NCI-H1417 (cell line): ENCODE measurements at places on chromosomes 12 and 14.
A peak's percentile ranks its signal among the peaks of the same experiment; 100 is the strongest.

DNA sequence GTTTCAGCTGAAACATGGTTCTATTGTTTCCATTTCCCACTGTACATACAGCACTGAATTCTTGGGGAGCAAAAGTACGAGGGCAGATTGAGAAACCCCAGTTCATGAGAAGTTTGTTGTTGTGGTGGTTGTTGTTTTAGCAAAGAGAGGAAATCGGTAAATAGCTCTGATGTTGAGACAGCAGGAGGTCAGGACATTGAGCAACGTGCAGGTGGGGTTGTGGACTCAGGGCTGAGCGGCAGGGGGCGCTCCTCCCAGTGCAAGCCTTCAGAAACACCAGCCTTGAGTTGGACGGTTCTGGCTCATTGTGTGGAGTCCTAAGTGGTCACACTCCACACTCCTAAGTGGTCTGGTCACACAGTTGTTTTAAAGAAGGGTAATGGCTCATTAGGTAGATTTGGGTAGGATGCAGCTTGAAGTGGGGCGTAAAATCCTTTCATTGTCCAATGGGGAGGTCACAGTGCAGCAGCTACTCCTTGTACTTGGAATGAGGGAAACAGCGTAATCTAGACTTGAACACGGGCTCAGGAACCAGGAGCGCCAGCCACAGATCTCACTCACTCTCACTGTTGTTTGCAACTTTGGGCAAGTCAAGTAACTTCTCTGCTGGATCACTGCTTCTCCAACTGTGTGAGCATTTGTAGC, 14.5 kb upstream of the PWP1 start:
- peak; percentile 71 for DNase-seq

GRCh38 chr14:83140756-83141155, 1607.1 kb upstream of the SEL1L start:
- no peak for DNase-seq

DNA sequence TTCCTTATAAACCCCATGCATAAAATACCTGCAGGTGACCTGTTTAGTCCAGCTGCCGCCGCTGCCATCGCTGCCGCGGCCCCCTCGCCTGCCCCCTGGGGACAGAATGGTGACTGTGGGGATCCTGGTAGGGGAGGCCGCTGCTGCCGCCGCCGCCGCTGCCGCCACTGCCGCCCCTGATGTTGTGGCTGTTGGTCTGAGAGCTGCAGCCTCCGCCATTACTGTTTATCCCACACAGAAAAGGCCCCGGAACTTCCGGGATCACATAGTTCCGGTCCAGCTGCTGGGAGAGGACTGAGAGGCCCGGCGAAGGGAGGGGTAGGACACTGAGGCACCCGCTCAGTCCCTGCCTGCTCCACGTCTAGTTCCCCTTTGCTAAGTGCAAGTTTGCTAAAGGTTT, 244.9 kb downstream of the C12orf50 start:
- no peak for DNase-seq

DNA sequence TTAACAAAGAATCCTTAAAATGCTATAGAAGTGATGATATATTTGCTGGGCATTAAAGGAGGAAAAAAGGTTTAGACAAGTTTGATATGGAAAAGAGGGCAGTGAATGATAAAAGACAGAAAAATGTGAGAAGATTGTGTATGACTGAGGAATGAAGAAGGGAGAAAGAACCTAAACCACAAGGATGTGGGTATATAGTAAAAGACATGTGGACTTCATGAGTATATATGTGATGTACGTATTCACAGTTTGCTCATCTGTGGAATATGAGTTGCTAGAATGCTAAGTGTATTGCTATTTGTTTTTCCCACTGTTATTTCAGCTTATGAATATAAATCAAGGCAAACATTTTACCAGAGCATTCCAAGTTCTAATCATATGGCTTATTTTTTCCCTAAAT, 2.1 kb upstream of the SLC16A7 start:
- no peak for DNase-seq

GRCh38 chr14:100422556-100423316, 99.6 kb downstream of the SLC25A47 start:
- DNase-seq: no peak

DNA sequence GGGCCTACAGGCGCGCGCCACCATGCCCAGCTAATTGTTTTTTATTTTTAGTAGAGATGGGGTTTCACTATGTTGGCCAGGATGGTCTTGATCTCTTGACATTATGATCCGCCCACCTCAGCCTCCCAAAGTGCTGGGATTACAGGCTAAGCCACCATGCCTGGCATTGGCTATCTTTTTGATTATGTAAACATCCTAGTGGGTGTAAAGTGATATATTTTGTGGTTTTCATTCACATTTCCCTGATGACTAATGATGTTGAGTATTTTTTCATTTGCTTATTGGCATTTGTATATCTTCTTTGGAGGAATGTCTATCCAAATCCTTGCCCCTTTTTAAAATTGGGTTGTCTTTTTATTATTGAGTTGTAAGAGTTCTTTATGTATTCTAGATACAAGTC, 16.3 kb downstream of the CREBL2 start:
- no peak for DNase-seq

DNA sequence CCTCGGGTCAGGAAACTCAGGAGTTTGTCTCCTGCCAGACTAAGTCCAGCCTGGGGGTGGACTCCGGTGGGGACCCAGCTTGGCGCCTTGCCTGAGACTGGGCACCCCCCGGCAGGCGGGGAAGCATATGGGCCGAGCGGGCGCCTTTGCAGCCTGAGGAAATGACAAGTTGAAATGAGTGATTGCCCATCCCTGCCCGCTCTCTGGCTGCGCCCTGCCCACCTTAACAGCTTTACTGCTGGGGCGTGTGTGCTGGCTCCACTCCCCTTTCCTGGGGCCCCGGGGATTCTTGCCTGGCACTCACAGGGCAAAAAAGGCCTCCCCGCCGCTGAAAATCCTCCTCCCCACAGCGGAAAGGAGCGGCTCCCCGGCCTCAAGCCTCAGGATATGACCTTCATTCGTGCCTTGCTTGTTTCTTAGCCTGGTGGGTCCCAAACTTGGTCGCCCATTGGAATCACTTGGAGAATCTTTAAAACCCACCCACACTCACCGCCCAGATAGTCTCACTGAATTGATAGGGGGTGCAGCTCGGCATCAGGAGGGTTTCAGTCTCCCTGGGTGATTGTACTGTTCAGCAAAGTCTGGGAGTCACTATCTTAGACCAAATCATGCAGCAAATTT, 1.5 kb downstream of the RFLNA start:
- peak; percentile 35 for DNase-seq

- DNase-seq: no peak
Observed at GRCh38 chr14:101457301-101457935, 103.9 kb upstream of the DIO3 start.

GRCh38 chr14:95018821-95019220, 138.5 kb downstream of the DICER1 start:
- DNase-seq: no peak

DNA sequence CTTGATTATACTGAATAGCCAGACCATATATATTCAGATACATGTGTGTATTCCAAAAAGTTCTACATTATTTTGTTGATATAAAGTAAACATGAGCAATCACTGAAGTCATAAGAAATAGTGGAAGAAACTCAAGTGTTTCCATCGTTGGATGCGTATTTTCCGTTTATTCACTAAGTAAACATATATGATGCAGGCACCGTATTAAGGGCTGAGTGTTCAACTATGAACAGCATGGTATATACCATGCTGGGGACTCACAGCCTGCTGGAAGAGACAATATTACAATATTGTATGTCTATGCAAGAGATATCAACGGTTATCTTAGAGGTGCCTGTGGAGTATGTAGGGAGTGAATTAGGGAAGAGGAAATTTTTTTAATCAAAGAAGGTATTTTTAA, 1.2 kb downstream of the PYROXD1 start:
- no peak for DNase-seq

DNA sequence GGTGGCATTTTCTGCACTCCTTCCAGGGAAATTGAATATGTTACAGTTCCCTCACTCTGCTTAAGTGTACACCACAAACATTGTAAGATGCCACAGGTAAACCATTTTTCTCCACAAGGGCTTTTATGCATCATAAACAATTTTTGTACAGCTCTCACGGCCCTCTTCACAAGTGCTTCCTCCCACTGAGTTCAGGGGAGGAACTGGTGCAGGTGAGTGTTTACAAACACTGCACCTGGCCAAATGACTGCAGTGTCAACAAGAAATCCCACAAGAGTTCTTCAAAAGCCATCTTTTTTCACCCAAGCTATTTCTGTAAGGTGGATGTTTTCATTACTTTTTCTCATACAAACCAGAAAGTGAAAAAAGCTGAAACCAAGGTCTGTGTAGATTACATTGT, 973.2 kb downstream of the AACS start:
- DNase-seq: no peak

- DNase-seq: peak; percentile 19
Observed at GRCh38 chr14:99571303-99571986, 32.6 kb downstream of the CCDC85C start.

GRCh38 chr12:81976661-81977060, 217.5 kb upstream of the PPFIA2 start:
- DNase-seq: no peak

- no peak for DNase-seq
Observed at GRCh38 chr12:45938566-45938965, 51.8 kb downstream of the SCAF11 start.

DNA sequence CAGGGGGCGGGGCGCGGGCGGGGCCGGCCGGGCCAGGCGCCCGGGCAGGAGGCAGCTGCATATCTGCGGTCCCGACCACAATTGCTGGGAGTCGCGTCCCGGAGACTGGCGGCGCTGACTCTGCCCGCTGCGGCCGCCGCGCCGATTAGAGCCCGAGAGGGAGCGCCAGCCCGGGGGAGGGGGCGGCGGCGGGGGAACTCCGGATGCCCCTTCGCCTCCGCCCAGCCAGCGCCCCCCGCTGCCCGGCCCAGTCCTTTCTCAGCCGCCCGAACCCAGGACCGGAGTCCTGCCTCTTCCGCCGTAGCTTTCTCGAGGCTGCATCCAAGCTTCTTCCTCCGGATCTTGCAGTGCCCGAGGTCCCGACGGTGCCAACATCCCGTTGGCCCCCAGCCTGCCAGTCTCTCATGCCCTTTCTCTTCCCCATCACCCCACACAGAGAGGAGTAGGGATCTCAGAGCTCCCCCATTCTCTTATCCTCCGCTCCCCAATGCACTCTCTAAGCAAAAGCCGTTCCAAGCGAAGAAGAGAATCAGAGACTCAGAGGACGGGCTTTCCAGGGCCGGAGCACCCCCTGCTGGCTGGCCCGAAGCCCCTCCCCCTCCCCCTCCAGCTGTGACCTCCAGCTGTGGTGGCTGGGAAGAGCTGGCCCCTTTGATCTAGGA, 8.8 kb upstream of the SP7 start:
- peak; percentile 80 for DNase-seq

- no peak for DNase-seq
Observed at GRCh38 chr14:63383776-63384367, 65.1 kb upstream of the GPHB5 start.

DNA sequence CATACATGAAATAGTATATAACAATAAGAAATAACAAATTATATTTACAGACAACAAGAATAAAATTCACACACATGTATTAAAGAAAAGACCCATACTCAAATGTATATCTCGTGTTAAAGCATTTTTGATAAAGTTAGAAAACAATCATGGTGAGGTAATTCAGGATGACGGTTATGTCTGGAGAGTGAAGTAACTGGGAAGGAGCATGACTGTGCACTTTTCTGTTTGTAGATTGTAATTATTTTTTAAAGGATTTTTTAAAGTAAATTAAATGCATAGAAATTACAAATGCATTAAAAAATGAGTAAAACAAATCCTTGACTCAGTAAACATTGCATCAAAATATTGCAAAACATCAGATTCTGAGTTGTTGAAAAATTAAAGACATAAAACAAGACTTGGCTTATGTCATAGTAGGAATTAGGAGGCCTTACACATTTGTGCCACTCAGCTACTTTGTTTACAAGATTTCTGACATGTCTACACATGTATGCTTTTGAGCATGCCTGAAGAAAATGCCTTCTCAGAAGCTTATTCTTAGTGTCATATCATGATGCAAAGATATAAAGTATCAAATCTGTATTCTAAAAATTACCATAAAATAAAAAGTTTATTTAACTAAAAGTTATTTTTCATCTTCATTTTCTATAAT, 1325.1 kb downstream of the SLC16A7 start:
- DNase-seq: no peak

DNA sequence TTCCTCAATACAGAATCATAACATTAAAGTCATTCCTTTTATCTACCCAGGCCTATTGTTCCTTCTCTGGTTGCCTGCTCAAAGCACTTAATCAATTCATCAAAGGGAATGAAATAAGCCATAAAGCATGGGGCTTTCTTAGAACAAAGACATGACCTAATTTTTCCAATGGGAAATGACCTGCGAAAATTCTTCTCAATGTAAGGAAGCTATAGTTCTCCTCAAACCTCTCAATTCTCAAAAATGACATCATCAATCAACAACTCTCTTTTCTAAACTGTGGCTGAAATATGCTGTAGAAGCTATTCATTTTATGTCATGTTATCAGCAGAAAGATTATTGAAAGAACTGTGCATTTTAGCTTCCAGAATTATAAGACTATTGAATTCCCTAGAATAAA, 116.0 kb upstream of the PTPRR start:
- no peak for DNase-seq

GRCh38 chr14:69845050-69845581, 34.1 kb upstream of the SMOC1 start:
- DNase-seq: no peak

DNA sequence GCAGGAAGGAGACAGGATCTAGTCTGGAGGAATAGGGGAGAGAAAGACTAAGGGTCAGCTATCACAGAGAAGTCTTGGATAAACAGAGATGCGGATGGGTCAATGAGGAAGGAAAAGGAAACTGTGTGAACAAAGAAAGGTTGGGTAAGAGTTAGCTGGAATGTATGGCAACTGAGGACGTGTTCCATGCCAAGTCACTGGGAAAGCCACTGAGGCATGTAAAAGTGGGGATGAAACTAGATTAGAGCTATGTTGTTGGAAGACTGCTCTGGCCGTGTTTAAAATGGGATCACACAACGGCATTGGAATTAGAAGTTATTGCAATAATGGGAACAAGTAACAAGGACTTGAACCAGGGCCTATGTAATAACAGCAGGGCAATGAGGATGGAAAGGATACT, 3.9 kb upstream of the NR2C1 start:
- no peak for DNase-seq

DNA sequence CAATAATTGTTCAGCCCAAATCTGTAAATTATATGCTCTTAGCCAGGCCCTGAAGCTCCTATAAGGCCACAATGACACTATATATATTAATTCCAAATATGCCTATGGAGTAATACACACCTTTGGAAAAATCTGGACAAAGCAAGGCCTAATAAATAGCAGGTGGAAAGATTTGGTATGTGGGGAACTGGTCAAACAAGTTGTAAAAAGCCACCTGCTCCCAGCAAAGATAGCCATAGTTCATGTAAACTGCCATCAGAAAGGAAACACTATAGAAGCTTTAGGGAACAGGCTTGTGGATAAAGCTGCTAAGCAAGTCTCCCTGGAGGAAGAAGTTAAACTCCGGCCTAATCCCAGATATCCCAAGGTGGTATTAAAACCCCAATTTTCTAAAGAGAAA, 29.7 kb downstream of the PRMT8 start:
- no peak for DNase-seq
